ENCODE measurements at places on chromosomes 12 and 14.

DNA sequence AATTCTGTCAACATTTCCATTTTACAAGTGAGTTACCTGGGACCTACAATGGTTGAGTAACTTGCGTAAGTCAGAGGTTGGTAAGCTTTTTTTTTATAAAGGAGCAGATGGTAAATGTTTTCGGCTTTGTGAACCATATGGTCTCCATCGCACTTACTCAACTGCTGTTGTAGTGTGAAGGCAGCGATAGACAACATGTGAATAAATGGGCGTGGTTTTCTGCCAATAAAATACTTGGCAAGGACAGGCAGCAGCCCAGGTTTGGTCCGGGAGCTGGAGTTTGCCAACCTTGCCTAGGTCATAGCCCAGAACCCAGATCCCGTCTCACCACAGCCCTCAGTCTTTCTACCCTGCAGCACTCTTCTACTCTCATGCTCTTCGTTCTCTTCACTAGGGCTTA is 6.3 kb downstream of the DDX55 start:
- DNase-seq, result no peak

DNA sequence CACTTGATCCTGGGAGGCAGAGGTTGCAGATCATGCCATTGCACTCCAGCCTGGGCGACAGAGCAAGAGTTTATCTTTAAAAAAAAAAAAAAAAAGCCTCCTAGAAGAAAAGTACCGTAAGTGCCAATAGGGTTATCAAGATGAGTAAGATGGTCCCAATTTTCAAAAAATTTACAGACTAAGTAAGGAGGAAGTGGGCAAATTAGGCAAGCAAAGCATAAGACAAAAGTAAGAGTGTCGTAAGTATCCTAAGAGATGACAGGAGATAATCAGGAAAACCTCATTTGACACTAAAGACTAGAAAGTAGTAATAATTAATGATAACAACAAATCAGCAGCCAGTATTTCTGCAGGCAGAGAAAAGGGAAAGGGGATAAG is 12.2 kb downstream of the PYM1 start:
- no peak for DNase-seq

GRCh38 chr14:63383776-63384367 is 65.1 kb upstream of the GPHB5 start:
- DNase-seq, result peak; percentile 8

DNA sequence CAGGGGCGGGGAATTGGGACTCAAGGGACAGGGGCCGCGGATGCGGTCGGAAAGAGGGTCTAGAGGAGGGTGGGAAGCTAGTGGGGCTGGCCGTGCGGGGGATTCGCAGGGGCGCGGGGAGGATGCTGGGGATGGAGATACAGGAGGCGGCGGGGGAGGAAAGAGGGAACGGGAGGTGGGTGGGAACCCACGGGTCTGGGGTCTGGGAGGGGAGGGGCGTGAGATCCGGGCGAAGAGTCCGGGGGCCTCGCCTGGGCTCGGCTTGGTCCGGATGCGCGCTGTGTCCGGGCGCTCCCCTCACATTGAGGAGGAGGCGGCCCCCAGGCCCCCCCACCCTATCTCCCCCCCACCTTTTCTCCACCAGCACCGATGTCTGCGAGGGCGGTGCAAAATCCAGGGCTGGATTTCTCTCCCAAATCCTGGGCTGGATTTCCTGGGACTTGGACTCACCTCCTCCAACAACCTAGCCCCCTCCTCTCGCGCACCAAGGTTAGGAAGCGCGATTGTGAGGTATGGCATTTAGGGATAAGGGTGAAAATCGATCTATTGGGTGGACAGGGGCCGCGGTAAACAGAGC is at the start of gene AGAP2:
TSS of gene AGAP2 (minus strand) at position 82 of the 577 bp plus-strand sequence. CDS start 496 bp downstream, outside the sequence.
- no peak for DNase-seq

DNA sequence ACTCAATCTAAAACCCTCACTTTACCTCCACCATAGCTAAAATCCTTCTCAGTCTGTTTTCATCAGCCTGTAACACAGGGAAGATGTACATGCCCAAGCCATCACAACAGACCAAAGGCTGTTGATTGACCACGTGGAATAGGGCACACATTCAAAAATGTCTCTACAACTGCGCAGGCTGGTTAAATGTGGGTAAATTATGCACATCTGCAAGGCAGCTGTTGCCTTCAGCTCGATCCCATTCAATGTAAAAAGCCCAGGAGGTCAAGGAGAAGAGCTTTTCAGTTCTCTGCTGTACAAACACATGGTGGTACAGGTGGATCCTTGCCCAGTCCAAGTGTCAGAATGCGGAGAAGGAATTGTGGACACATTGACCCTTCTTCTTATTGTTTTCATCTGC is 354.0 kb downstream of the FLRT2 start:
- no peak for DNase-seq

- no peak for DNase-seq
These were observed at the start of gene MYF6 for GRCh38 chr12:80707126-80707829. Gene MYF6, plus strand, starts transcription at chr12:80707634. Its CDS starts 86 bp downstream, at chr12:80707720.

Measured in GM12891 (cell line).